ENCODE measurements at places on chromosomes 16 and 17. TPM values are rescaled to one million over a fixed set of nuclear protein-coding genes. Genes with fewer than 3 reads are reported as not detected.

Gene KRTAP17-1
- 24.2 TPM for total RNA-seq

GRCh38 chr17:48100591-48101011 lies 677 bp downstream of the CBX1 start:
- no peaks in the 10 kb centered on the region for H3K27me3 ChIP-seq
- peak overlapping the region; percentile 91 for H3K27ac ChIP-seq
- peak overlapping the region; percentile 96 for H3K4me3 ChIP-seq
- no peaks in the 10 kb centered on the region for H3K36me3 ChIP-seq

GRCh38 chr16:48997081-48997615 lies 284.5 kb downstream of the CBLN1 start:
- H3K27me3 ChIP-seq, result no peaks in the 10 kb centered on the region
- H3K4me1 ChIP-seq, result no peaks in the 10 kb centered on the region
- DNase-seq, result no peak
- H3K27ac ChIP-seq, result no peak overlapping the region
- no peak overlapping the region for H3K4me3 ChIP-seq

Gene PDE6G
- not detected for total RNA-seq

DNA sequence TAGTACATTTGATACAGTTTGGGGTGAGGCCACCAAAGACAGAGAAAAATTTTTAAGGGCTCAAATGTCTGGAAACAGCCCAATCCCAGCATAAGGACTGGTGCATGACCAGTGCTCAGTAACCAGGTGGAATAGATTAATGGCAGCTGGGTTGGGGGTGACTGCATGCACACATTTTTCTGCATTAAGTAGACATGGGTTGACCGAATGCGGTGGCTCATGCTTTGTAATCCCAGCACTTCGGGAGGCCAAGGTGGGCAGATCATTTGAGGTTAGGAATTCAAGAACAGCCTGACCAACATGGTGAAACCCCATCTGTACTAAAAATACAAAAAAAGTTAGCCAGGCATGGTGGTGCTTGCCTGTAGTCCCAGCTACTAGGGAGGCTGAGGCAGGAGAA lies 121.1 kb upstream of the HSBP1 start:
- DNase-seq, result no peak
- H3K4me3 ChIP-seq, result no peak overlapping the region
- H3K27me3 ChIP-seq, result no peaks in the 10 kb centered on the region
- no peaks in the 10 kb centered on the region for H3K36me3 ChIP-seq
- no peak overlapping the region for H3K27ac ChIP-seq

Measured in suprapubic skin (tissue), 4 donors.